ENCODE measurements at places on chromosomes 7 and 10.

DNA sequence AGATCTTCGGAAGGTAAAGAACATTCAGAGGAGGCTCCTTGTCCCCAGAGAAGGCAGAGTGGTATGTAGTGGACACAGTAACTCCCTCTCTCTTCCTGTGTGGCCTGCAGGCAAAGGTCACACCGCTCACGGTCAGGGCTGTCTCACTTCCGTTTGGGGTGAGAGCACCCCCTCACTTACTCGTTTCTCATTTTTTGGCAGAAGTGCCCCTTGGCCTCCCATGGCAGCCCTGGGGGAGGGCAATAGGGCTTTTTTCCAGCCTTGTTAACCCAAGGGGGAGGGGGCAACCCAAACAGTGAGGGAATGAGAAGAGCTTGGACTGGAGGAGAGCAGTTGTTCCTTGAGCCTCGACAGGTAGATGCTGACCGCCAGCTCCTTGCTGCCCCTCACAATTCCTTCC, 31.8 kb upstream of the SRGN start:
- no peak for DNase-seq

DNA sequence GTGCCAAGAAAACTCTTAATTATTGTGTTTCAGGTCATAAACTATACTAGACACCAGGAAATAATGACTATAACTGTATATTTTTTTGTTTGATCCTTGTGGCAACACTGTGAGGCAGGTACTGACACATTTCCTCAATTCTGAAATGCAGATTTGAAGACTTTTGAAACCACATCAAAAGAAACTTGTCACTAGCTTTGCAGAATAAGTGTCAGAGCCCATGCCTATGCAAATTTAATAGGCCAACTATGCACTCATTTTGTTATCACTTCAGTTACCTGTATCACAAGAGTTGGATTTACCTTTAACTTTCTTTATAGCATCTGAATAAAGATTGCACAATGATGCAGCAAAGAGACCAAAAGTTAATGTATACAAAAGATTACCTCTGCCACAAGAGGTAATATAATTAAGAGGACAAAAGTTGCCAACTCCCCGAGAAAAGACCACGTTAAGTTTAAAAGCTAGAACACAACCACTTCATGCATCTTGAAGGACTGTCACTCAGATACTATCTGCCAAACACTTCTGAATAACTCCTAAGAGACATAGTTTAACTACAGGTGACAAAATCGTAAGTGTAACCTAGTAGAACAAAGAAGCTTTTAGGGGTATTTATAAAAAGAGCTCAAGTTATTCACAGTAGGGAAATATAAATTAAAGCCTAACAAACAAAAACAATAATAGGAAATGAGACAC, 80.5 kb downstream of the ELAPOR2 start:
- peak; percentile 16 for DNase-seq

GRCh38 chr7:121498816-121499215, 102.7 kb upstream of the FAM3C start:
- no peak for DNase-seq

DNA sequence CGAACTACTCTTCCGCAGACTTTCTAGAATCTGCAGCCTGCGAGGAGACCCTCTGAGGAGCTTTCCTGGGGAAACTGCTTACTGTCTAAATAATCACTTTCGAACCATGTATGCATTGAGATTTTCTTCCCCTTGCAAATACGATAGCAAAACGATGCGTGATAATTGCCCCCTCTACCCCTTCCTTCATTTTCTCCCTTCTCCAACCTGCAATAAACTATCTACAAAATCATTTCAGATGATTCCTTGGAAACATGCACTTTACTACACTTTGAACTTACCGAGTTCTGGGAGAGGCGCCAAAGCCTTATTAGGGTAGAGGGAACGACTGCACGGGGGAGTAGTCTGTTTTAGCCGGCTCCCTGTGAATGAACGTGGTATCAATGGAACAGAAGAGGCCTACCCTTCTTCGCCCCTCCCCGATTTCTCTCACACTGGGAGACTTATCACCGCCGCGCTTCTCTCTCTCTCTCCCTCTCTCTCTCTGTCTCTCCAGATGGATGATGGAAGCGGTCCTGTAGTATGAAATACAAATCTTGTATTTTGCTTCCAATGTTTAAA, at the start of gene FGFBP3:
Gene FGFBP3, minus strand, starts transcription at position 370 of the 561 bp plus-strand sequence. CDS start 517 bp downstream, outside the sequence.
- peak; percentile 41 for DNase-seq

- no peak for DNase-seq
These were observed 103.4 kb downstream of the WNT2 start for GRCh38 chr7:117219485-117219884.

DNA sequence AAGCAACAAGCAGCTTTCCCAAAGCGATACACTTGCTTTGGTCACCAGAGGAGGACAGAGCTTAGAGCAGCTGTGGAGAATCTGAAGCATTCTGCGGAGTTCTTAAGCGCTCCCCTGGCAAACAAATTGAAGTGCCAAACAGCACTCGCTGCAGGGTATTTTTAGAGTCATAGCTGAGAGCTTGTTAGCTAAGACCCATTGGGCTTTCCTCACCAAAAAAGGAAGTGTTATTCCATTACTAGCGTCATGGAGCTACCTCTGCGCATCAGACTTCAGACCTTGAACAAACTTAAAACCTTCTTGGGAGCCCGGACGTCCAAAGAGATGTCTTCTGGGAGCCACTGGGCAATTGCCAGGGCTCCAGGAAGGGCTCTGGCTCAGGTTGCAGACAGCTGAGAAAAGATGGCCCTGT, 23.2 kb upstream of the BMPR1A start:
- no peak for DNase-seq

- DNase-seq: no peak
These were observed 204.8 kb downstream of the BMPER start for GRCh38 chr7:34109936-34110780.

- DNase-seq: no peak
These were observed 18.5 kb downstream of the AKR1B15 start for GRCh38 chr7:134567368-134567767.

DNA sequence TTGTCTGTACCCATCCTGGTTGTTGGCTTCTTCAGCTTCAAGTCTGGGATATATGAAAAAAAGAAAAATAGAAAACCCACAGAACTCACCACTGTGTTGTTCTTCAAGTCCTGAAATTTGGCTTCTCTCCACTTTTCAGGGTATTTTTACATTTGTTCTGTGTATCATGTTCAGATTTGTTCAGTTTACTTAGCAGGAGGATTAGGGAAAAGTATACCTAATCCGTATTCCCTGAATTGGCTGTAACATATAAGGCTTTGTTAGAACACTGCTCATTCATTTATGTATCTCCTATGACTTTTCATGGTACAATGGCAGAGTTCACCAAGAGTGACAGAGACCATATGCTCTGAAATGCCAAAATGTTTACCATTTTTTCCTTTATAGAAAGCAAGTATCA, 146.9 kb downstream of the PTN start:
- DNase-seq: no peak

- no peak for DNase-seq
These were observed 222.3 kb downstream of the SUGCT start for GRCh38 chr7:40356871-40357709.

DNA sequence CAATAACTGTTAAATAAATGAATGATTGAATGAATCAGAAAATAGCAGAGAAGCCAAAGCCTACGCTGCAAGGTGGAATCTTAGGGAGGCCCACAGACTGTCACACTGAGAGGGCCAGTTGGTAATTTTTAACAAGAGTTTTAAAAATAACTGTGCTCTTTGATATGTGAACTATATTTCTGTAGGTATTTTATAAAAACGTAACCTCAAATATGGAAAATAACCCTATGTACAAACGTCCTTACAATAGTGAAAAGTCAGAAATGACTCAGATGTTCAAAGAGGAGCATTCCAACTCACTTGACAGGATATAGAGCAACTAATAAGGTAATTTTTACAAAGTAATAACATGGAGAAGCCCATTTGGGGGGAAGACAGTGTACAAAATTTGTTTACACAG, 18.9 kb upstream of the TMEM273 start:
- no peak for DNase-seq

DNA sequence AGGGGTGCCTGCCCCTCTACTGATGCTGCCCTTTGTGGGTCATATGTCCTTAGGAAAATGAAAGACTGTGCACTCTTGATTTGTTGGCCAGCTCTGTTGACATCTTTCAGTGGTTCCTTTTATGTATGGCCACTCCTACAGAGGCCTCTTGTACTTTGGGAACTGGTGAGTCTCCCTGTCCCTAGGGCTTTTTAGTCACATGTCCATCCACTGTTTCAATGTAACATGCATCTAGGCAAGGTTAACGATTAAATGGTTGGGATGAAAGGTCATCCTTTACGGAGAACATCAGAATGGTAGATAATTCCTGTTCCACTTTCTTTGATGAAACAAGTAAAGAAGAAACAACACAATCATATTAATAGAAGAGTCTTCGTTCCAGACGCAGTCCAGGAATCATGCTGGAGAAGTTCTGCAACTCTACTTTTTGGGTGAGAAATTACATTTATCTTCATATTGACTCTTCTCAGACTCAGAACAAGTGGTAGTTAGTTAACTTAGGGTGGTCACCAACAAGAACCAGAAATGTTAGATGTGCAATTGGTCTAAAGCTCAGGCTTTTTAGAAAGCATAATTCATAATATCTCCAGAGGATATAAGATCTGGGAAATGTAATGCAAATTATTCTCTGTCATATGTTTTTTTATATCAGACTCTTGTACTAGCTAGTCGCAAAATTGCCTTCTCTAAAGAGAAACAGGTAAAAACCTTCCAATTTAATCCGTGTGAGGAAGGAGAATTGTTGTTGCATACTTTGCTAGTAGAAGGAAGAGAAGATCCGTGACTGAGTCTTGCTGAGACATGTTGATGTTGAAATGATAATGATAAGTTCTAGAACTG, at the start of gene ABCC2:
Gene ABCC2, plus strand, starts transcription at position 194 of the 840 bp plus-strand sequence. Its CDS starts 205 bp downstream, at position 399.
- DNase-seq: no peak

DNA sequence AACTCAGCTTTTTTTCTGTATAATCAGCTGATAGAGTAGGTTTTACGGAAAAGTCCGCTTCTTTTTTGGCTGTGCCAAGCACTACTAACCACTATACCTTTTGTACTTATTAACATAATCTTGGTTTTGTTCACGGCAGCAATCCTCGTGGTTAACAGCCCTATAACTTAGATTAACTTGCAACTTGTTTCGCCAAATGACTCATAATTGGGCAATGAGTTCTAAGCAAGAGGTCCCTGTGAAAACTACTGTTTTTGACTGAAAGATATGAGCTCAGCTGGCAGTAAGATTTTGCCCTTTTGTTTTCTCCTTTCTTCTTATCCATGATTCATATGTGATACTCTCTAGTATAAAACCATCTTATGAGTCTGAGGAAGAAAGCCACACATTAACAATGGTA, 345.0 kb upstream of the PCDH15 start:
- DNase-seq: no peak

- no peak for DNase-seq
These were observed 8.6 kb downstream of the MARVELD1 start for GRCh38 chr10:97721871-97722780.

- no peak for DNase-seq
These were observed 220.5 kb downstream of the CDK14 start for GRCh38 chr7:90816511-90817142.

DNA sequence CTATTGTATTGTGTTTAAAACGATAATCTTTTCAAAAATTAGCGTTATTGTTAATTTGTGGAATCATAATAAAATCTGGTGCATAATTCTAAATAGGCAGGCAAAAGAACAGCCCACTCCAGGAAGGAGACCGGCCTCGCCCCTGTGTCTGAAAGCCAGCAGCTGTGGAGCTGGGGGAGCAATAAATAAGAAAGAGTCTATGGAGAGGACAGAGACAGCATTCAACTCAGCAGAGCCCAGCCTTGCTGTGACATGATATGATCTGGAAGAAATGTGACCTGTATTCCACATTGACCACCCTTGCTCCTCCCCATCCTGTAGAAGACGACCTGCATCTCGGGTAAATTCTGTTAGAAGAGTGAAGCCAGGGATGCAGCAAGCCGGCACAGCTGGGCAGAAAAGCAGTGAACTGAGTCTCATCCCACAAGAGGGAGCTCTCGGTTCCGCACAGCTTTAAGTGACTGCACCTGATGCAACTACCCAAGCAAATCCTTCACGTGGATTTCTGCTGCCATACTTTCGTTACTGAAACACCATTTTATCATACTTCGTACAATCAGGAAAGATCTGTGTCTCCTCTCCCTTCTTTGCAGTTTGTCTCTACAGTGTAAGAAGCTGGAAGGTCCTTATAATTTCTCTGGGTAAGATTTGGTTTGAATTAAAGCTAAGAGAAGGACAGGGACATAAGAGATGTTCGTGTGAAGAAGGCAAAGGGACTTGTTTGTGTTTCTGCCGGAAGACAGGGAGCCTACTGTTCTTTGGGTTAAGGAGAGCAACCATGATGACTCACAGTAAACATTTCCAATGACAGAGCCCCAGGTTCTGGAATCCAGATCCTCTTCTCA, 427.1 kb downstream of the GPAM start:
- DNase-seq: no peak

DNA sequence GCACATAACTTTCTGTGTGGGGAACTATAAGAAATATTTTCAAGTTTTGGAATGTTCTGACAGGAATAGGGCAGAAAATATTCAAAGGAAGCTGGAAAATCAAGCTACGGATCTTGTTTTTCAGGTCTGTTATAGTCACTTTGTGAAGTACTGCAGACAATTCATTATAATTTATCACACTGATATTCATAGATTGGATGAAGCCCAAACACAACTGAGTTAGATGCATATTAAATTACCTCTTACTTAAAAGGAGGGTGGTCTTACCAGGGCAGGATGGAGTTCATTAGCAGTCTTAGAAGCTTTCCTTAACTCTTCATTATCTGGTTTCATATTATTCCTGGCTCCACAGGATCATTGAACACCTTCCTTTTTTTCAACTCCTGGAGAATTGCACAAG, 242.3 kb downstream of the DYNC1I1 start:
- no peak for DNase-seq

GRCh38 chr7:102417105-102417504, 16.3 kb upstream of the ORAI2 start:
- peak; percentile 30 for DNase-seq

DNA sequence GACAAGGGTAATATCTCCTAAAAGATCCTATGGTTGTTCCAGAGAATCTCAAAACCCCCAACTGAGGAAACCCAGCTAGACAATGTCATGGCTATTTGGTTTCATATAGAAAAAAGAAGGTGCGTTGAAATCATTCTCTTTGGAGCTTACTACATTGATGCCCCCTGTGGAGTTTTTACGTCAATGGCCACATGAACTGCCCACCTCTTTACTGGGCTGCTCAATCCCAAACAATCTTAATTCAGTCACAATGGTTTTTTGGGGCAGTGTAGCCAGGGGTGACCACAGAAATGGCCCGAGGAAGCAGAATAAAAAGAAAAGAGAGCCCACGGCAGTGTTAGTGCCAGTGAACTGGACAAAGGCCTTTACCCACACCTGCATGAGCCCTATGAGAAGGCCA, 7.8 kb downstream of the RBP4 start:
- no peak for DNase-seq

DNA sequence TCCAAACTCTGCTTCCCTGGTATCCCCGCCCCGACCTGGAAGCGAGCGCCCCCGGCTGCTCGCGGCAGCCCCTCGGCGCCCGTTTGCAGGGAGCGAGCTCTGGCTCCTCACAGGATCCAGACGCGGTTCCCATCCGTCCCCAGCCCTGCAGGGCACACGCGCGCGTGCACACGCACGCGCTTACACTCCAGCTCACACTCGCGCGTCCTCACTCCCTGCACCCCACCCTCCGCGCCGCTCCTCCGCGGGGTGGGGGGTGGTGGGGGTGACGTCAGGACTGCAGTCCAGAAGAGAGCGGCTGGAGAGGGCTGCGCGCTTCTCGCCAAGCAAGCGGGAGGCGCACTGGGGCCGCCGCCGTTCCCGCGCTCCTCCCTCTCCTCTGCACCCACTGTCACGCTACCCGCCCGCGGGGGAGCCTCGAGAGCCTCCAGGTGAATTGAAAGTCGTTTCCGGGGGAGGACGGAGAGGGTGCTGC, 255.6 kb downstream of the OTUD1 start:
- DNase-seq: no peak
